ENCODE measurements at places on chromosomes 4 and X. TPM values are rescaled to one million over a fixed set of nuclear protein-coding genes. Genes with fewer than 3 reads are reported as not detected.

DNA sequence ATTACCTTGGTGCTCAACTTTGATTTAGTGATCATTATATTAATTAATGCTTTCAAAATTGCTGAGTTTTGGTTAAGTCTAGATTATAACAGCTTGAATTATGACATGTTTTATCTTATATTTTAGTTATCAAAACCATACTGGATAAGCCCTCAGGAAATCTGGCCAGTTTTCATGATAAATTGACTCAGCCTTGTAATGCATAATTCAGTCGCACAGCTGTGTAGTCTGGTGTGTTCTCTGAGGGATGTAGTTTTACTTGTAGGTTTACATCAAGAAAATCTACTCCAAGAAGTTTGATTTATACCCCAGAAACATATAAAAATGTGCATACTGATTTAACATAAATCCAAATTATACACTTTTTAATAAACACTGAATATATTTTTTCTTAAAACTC lies 477.5 kb downstream of the SPRY1 start:
- DNase-seq, result no peak

GRCh38 chrX:29797156-29797555 lies 418.2 kb upstream of the MAGEB2 start:
- DNase-seq, result no peak

DNA sequence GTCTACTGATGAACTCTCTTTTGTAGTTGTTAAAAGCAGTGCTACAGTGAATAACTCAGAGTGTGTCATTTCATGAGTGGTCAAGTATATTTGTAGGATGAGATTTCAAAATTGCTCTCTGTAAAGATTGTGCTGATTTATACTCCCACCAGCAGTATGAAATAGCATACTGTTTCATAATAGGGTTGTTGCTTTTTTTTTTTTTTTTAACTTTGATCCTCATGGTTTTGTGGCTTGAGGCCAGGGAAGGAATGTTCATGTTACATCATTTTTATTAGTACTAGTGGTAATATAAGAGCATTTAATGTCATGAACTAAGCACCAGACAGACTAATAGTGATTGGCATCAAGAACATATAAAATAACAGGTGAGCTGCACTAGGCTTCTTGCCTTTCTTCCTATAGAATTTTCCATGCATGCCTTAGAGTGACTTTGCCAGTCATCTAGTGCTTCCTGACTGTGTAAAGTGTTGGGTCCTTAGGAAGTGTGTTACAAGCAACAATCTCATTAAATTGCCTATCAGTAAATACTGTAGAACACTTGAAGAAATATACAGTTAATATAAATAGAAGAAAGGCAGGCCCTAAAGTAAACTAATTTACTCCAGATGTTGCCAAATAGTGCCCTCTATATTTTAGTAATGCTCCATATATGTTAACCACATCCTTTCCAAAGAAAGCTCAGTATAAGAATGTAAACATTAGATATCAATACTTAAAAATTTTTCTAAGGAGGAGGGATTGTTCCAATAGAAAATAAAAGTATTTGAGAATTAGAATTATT lies 38.6 kb upstream of the MSMO1 start:
- DNase-seq, result no peak

- no peak for DNase-seq
Measured at GRCh38 chrX:129945131-129945530, 37.3 kb upstream of the BCORL1 start.

GRCh38 chr4:78534286-78534955 lies 17.1 kb upstream of the ANXA3 start:
- no peak for DNase-seq

Gene PF4V1
- not detected for total RNA-seq

- no peak for DNase-seq
Measured at GRCh38 chrX:106698693-106699092, 27.8 kb upstream of the RNF128 start.

GRCh38 chr4:74087481-74087880 lies 11.5 kb downstream of the CXCL2 start:
- no peak for DNase-seq

- DNase-seq, result no peak
Measured at GRCh38 chr4:189656641-189657040, 284.0 kb upstream of the FRG1 start.

DNA sequence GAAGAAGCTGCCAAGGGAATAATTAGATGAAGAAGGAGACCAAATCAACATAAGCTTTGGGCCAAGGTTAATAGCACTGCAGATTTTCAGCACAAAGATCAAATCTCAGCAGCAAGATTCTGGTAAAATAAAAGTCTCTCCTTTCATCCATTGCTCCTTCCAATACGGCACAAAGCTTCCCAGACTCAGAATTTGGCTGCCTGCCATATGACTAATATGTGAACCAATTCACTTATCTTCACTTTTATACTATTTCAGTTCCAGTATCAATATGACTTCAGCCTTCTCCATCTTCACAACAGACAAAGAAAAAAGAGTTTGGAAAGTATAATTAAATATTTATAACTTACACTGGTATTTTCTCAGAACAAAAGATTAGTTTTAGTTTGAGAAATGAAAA lies 978.3 kb upstream of the GRID2 start:
- DNase-seq, result no peak
